Stimulated activated CD4-positive, alpha-beta T cell treated with anti-CD3 and anti-CD28 coated beads, Interleukin-1b, Interleukin-23, amount 100 ng/mL, for 48 hours (primary cell): ENCODE measurements at places on chromosomes 6 and 20.

DNA sequence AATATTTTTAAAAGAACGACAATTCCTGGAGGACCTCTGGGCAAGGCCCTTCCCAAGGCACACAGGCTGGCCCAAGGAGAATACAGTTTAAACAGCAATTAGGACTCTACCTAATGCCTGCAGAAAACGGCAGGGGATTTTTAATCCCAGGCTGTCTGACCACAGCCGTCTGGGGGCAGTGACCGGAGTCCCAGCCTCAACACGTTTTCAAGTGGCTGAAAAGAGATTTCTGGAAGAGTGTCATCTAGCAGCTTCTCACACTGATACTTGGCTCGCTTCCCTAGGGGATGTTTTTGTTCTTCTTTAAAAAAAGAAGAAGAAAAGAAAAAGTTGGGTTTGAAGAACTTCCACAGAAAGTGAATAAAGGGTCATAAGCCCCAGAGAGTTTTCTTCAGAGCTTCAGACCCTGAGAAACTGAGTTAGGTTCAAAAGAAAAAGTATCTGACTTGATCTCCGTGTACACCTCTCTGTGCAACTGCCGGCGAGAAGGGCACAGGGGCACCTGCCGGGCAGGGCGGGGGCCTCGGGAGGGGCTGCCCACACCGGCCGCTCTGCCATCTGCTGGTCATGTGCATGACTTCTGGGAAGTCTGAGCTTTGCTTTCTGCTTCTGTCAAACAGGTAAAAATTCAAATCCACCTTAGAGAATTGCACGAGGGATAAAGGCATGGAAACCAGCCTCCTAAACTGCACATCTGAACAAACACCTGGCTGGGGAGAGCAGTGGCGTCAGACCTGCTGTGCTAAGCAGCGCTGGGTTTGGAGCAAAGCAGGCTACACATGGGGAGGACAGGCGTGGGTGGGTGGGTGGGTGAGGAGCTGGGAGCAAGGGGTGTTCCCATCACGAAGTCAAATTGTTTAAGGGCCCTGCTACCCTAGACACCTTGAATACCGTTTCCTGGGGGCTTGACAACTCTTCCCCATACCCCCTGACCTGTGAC, 33.0 kb downstream of the RRBP1 start:
- DNase-seq: peak; percentile 24

DNA sequence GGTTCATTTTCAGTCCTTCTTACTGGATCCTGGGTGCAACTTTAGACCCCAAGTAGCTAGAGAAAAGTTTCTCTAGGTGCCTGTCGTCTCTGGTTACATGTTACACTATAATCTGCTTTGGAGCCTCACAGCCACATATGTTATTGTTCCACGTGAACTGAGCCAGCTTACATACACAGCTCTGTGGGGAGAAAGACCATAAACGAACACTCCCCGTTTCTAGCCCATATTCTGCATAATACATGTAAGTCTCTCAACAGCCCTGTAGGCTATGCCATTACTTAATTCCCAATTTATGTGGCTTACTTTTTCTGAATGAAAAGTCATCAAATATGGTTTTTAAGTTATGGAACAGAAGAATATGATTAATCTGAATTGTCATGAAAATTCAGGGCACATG, 233.8 kb downstream of the BCKDHB start:
- DNase-seq: no peak

- DNase-seq: peak; percentile 14
Measured at GRCh38 chr6:168355716-168356522, 36.3 kb upstream of the DACT2 start.

DNA sequence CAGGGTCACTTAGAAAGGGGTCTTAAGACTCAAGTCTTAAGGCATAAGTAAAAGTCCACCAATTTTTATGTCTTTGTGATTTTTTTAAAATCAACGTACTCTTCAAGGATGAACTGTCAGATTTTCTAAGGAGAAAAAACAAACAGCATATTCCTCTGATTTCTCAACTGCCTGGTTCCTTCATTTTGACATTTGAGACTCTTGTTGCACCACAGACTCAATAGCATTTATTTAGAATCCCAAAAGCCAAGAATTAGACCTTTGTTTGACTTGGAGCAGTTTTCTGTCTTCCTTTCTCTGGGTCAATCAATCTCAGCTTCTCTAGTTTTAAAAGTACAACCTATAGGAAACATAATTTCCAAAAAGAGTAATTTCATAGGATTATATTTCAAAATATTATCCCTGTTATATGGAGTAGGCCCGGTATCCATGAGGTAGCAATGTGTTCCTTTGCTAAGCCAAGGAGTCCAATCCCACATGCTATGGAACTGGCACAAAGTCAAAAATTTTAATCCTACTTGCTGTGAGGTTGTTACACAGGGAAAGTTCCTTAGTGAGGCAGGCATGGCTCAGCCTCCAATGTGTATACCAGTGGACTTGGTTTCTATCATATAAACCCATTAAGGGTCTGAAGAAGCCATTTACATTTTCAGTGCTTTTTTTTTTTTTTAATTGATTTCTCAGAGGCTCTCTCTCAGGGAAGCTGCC, 405.7 kb downstream of the KIF16B start:
- no peak for DNase-seq

DNA sequence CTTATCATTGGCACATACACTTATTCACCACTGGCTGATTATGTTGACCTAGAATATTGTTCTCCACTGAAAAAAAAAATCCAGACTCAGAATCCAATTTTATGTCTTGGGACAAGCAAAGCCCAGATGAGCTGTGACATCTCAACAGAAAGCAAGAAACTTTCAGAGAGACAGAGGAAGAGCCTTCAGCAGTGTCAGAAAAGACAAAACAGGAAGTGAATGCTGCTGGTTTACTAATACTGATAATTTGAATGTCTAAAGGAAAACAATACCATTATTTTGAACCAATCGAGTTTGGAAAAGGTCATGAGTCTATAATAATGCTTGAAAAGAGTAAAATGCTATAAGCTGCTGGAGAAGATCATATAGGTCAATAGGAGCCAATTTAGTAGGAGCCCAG, 179.8 kb upstream of the RIMS1 start:
- no peak for DNase-seq

DNA sequence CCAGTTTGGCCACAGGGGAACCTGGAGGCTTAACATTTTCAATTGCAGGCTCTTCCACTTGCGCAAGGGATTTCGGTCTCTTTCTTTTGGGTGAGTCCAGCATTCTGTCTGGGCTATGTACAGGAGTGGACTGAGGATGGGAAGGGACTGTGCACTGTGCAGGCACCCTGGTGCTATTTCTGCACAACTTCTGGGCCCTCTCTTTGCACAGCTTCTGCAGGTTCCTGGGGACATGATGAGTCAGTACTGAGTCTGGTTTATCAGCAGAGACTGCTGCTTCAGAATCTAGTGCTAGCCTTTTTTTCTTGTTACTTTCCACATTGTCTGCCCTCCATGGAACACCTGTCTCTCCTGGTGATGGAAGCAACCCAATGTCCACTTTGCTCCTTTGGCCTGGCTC, 78.5 kb upstream of the ASF1A start:
- DNase-seq: no peak

DNA sequence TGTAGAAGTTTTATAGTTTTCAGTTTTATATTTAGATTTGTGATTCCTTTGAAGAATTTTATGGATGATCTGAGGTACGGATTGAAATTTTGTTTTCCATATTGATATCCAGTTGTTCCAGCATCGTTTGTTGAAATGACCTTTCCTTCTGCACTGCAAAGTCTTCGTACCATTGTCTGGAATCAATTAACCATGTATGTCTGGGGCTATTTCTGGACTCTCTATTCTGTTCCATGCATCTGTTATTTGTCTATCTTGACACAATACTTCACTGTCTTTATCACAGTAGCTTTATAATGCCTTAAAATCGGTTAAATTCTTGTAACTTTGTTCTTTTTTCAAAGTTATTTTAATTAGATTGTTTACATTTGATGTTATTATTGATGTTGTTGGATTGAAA, 154.9 kb downstream of the FARS2 start:
- DNase-seq: no peak

DNA sequence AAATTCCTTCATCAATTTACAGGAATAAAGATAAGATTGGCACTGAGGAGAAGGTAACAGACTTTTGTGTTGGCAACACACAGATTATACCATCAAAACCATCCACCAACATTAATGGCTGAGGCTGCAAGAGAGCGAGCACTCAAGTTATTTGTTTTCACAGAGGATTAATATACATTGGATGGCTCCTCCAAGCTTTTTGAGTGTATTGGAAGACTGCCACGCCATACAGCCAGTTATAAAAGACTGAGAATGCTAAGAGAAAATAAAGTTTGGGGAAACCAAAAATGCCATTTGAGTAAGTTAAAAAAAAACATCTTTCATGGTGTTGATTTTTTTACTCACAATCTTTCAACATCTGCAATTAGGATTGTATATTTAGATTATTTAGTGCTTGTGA, 973.8 kb upstream of the SLC35B3 start:
- no peak for DNase-seq

GRCh38 chr20:2625062-2625461, 27.4 kb upstream of the NOP56 start:
- DNase-seq: no peak

DNA sequence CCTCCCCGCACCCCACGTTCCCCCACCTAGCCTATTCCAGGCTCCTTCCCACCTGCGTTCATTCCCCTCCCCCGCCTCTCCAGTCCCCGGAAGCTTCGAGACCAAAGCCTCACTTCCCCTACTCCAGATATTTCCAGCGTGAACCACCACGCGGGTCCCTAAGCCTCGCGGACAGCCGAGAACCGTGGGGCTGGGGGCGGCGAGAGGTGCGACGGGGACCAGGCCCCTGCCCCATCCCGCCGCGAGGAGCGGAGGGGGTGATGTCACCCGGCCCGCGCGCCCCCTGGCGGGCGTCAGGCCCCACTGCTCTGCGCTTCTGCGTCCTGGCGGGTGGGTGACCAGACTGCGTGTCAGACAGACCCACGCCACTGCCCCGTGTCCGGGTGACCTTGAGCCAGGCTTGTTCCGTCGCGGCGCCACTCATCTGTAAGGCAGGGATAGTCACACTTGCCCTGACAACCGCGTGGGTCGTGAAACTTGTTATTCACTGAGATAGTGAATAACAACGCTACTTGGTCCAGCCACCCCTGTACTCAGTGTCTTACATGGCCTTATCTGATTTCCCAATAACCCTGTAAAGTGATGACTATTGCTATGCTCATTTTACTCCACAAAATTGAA, 9.0 kb upstream of the HSP90AB1 start:
- DNase-seq: peak; percentile 84
